ENCODE measurements at places on chromosomes 1 and 21.
A peak's percentile ranks its signal among the peaks of the same experiment; 100 is the strongest.

GRCh38 chr1:15918962-15919715 lies 56.8 kb downstream of the ZBTB17 start:
- no peak for DNase-seq

- no peak for DNase-seq
Measured at GRCh38 chr1:241212628-241213027, 144.4 kb downstream of the RGS7 start.

DNA sequence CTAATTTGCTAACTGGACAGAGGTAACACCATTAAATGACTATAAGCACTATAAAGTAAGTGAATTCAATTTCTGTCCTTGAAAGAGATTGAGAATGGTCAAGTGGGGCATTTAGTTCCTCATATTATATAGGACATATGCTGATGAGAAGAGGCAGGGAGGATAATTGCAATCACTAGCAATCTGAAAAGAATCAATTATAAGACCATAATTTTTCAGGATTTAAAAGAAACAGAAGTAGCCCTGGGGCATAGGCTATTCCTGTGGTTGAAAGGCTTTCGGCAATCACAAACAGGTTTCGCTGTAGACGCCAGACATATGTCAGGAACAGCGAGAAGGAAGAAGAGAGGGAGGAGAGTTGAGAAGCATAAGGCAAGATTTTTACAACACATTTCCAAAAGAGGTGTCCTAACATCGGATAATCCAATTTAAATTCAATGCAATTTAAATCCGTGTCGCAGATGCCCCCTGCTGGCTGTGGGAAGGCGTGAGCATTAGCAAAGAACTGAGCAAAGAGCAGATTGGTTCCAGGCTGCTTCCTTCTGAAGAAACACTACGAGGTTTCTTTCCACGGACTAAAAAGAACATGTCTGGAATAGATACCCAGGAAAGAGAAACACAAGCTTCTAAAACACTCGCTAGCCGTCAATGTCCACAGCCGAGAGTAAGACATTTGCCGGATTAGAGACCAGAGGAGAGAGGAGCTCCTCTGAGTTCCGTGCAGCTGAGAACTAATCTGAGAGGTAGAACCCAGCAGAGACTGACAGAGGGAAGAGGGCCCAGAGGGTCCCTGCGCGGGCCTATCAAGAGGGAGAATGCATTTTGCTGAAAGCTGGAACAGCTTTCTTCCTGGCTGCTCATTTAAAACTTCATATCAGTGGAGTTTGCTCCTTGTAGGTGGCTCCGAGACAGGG lies 27.9 kb downstream of the RGS5 start:
- peak; percentile 31 for DNase-seq

DNA sequence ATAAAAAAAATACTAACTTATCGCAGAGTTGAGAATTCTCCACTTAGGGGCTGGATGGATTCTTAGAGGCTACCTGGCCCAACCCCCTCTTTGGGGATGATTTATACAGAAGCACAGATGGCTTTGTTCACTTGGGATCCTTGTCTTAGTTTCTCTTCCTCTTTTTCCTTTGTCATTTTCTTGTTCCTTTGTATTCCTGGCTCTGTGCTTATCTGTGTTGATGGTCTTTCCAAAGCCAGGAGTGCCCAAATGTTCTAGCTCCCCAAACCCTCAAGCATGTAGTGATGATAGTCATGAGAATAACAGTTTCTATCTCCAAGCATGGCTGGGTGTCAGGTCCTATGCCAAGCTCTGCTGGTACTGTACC lies 27.4 kb downstream of the EPHB2 start:
- DNase-seq: no peak

DNA sequence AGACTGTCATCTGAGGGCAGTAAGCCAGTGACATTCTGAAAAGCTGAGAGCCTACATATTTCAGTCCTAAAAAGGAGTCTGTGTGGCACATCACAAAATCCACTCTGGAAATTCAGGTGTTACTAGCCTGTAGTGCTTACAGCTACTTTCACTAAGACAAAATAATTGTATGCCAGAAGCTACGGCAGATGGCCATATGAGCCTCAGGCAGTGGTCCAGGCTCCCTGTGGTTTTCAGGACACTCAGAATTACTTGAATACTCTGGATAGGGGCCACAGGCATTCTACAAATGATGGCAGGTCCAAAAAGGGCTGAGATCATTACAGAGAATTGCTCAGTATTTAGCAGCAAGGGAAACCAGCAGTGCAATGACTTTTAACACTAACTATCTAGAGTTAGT lies 527.1 kb downstream of the MRPL39 start:
- DNase-seq: no peak

DNA sequence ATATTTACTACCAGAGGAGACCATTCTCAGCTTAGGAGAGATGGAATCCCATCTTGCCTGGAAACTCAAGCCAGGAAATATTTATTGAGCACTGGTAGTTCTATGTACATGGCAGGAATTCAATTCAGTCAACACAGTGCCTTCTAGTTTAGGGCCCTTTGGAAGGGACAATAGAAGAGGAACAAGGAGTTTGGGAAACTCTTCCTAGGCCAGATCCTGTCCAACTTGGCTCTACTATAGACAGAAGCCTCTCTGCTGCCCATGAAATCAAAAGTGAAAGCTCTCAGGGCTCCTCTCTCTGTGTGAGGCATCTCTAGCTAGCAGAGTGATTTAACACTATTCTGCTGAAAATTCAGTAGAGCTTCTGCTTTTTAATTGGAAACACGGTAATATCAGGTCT lies 244.6 kb upstream of the MAP1LC3C start:
- DNase-seq: no peak

- no peak for DNase-seq
Measured at GRCh38 chr1:75969550-75969949, 37.3 kb upstream of the ASB17 start.

- DNase-seq: no peak
Measured at GRCh38 chr1:155981266-155982088, 3.1 kb upstream of the ARHGEF2 start.

- no peak for DNase-seq
Measured at GRCh38 chr1:183327434-183328290, 90.5 kb downstream of the NMNAT2 start.

DNA sequence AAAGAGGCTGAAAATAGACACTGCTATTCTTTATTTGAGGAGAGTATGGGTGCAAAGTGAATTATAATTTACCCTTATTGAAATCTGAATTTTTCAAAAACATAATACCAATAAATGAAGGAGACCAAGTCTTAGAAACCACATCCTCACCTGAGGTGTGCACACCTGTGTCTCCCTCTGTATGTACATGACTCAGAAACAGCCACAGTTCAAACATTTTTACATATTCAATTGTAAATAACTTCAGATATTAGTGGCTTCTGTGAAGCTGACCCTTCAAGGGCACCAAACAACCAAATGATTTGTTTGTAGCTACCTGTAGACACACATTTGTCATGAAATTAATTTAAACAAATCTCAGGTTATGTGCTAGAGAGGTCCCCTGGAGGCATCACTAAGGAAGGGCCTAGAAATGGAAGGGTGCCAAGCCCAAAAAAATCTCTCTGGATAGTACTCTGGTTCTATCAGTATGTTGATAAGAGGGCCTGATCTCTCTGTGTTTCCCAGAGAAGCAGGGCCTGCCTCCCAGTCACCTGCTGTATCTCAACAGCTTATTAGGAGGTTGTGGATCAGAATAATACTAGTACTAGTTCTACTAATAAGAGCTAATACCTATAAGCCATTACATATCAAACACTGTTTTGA lies 28.1 kb downstream of the ERI3 start:
- no peak for DNase-seq

- DNase-seq: no peak
Measured at GRCh38 chr1:176504848-176505553, 42.0 kb downstream of the PAPPA2 start.

DNA sequence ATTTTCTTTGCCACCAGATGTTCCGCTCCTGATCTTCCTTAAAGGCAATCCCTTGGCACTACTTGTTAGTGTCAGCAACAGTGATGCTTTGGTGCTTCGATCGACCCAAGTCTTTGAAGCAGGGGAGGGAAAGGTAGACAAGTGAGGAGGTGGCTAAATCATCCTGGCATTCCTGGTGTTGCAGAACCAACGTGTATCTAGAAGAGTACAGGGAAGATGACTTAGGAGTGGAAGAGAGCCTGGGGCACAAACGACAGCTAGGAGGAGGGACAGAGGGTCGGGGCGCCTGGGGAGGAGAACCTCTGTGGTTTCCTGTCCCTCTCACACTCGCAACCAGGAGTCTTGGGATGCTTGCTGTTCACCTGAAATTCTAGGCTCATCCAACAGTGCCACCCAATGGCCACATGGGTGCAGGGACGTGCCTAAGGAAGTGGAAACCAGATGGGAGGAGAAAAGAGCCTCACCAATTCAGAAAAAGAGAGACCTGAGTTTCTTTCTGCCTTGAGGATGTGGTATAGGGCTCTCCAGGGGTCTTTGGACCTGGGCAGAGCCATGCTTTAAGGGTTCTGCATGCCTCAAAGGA lies 9.5 kb upstream of the KCNA2 start:
- DNase-seq: peak; percentile 47

DNA sequence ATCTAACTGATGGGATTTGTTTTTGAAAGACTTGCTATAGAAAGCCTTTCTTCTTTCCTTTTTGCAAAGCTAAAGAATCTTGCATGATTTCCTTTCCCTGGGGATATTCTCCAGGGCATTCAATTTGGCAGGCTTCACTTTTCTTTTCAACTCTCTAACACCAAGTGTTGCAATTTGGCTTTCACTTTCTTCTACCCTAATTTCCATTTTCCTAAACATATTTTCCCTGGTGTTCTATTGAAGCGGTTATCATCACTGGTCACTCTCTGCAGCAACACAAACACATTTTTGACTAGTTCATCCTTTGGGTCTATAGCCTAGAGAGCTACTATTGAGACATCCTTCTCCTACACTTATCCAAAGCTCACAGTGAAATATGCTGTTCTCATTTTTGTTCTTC lies 424.5 kb downstream of the NEGR1 start:
- no peak for DNase-seq

GRCh38 chr21:38561613-38562581 lies 63.6 kb upstream of the ERG start:
- DNase-seq: no peak

DNA sequence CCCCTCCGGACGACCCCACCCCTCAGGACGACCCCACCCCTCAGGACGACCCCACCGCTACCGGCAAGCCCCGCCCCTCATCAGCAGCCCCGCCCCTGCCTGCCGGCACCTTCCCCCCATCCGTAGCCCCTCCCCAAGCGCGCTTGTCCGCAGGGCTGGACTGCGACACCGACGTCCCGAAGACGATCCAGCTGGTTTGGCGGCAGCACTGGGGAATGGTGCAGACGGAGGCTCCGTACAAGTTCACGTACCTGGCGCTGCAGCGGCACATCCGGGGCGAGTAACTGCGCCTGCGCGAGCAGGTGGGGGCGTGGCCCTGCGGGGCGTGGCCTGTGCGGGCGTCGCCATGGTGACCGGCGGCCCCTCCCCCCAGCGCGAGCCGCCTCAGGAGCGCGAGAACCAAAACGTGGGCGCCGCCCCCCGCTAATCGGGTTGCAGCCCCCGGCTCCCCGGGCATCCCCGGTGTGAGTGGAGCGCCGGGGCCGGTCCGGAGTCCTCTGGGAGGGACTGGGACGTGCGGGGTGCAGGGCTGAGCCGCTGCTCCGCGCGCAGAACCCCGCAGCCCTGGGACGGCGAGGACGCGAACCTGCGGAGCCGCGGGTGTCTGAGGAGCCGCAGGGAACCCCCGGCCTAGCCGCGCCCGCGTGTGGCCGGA lies 4.9 kb downstream of the RNF223 start:
- no peak for DNase-seq

- no peak for DNase-seq
Measured at GRCh38 chr1:218351391-218352074, 6.4 kb downstream of the TGFB2 start.

GRCh38 chr1:223031733-223032601 lies 111.1 kb downstream of the TLR5 start:
- no peak for DNase-seq

DNA sequence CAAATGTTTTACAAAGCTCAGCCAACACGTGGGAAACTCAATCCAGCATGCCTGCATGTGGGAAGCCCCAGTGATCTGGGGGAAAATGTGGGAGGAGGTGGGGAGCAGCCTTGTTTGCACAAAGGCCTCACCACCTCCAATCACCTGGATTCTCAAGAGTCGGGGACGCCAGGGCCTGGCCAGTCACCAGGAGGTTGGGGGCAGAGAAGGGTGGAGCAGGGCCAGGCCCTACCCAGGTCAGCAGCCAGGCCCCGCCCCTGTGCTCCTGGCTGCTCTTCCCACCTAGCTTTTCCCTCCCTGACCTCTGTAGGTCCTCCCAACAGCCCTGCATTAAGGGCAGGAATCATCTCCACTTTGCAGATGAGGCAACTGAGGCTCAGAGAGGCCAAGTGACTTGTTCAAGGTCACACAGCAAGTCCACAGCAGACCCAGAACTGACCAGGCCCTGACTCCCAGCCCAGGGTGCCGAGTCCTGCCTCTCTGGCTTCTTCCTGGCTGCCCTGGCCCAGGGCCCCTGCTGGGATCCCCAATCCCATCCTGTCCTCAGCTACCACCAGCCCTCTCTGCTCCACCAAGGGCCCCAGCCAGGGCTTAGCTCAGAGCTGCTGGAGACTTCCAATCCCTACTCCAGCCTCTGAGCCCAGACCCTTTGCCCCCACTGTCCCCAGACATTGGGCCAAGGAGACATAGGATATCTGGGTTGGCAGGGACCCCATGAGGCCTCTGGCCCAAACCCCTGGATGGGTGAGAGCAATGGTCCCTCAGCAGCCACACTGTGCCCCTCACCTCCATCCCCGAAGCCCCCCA lies 508.6 kb downstream of the PTPRU start:
- no peak for DNase-seq

DNA sequence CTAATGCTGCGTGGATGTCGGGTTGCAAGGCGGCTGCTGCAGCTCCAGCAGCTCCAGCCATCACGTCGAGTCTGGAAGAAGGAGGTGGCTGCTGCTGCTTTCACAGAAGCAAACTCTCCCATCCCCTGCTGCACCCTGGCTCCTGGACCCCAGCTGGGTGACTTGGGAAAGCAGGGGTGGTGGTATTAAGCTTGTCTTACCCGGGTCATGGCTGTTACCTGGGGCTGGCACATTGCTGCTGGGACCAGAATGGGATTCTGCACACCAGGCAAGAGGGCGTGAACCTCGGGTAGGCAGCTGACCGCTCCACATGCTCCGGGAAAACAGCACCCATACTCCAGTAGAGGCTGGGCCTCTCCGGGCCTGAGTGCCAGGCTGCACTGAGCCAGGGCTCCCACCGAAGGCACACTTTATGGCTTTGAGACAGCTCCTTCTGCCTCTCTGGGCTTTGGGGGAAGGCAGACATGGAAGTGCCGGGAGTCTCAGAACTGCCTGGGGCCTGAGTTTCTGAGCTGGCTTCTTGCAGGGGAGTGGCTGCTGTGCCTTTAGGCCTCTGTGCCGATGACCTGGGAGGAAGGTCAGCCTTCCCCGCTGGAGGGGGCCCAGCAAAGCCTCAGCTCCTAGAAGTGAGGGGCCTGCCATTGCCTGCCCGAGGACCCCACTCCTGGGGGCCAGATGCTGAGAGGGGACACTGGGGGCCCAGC lies 1.2 kb downstream of the SMIM1 start:
- DNase-seq: no peak

DNA sequence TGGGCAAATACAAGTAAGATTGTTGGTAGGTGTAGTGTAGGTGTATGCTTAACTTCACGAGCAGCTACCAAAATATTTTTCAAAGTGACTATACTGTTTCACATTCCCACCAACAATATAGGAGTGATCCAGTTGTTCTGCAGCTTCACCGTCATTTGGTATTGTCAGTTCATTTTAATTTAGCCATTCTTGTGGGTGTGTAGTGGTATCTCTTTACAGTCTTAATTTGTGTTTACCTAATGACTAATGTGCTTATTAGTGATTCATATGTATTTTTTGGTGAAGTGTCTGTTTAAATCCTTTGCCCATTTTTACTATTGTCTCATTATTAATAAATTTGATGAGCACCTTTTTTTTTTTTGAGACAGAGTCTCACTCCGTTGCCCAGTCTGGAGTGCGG lies 35.4 kb downstream of the RCSD1 start:
- DNase-seq: no peak

GRCh38 chr21:27555996-27556395 lies 589.1 kb upstream of the ADAMTS5 start:
- no peak for DNase-seq

All from DMS 273 treated with DMSO at 0.1 percent for 48 hours (cell line).